SJSA1 (cell line): ENCODE measurements at places on chromosomes 13 and 19. TPM values are rescaled to one million over a fixed set of nuclear protein-coding genes. Genes with fewer than 3 reads are reported as not detected.

DNA sequence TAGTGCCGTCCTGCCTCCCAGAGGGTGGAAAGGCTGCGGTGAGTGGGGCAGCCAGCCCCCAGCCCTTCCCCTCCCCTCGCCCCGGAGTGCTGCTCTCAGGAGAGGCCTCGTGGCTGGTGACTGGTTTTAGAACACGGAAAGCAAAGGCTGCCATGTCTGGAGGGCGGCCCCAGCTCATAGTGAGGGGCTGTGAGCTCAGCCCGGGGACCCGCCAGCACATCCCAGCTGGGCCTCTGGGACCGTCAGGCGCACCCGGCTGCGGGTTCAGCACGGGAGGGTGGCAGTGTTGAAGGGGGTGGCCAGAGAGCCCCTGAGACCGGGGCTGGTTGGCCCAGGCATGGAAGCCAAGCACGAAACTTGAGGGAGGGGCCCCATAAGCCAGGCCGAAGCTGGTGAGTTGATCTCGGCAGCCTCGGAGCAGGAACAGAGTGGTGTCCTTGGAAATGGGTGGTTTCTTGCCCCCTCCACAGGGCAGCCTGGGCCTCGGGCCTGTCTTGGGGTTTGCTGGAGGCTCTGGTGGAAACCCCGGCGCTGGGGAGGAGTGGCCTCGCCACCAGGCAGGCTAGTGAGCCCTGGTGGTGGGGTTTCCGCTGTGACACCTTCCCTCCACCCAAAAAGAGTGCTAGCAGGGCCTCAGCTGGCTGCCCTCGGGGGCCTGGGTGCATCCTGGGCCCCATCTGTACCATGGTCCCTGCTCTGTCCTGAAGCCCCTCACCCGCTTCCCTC is 157.7 kb downstream of the KDM4B start:
- no peak for DNase-seq
- H3K4me1 ChIP-seq = no peaks in the 10 kb centered on the region
- peaks cover 15% of the 10 kb centered on the region for H3K36me3 ChIP-seq

DNA sequence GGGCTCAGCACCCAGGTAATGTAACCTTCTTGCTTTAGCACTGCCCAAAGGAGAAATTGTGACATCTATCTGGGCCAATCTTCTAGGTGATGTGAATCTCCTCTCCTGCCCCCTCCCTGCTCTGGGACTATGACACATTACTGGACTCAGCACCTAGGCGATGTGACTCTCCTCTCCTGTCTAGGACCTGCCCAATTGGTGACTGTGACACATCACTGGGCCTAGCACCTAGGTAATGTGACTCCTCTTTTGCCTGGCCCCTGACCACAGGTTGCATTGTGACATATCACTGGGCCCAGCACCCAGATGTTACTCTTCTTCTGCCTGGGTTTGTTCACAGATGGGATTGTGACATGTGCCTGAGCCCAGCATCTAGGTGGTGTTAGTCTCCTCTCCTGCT is 45.0 kb downstream of the ZNF85 start:
- H3K4me1 ChIP-seq = no peaks in the 10 kb centered on the region
- DNase-seq = no peak
- H3K36me3 ChIP-seq = no peaks in the 10 kb centered on the region
- no peak overlapping the region for H3K27ac ChIP-seq
- no peaks in the 10 kb centered on the region for H3K27me3 ChIP-seq

Gene OPA3
- total RNA-seq = 10.7 and 18.2 TPM in 2 replicates

Gene TUBA3C
- total RNA-seq = not detected in 2 replicates
